ENCODE measurements at places on chromosomes 3 and 15.

GRCh38 chr3:113245761-113246161, 34.4 kb downstream of the BOC start:
- DNase-seq: no peak

GRCh38 chr3:139299261-139300132, 44.3 kb upstream of the MRPS22 start:
- DNase-seq: no peak

DNA sequence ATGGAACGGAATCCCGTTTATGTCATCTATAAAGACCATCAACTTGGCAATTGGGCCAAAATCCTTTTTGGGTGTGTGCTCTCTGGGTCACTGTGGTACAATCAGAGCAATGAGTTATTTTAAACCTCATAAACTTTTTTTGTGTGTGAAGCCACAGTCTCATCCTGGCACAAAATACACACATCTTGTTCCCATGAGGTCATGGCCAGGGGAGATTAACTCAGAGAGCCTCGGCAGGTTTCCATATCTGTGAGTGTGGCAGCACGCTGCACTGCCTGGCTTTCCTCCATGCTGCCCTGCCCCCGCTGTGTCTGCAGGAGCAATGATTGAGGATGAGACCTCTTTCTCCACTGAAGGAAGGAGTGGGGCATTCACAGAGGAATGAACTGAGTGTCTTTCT, 54.0 kb upstream of the DLG1 start:
- no peak for DNase-seq

DNA sequence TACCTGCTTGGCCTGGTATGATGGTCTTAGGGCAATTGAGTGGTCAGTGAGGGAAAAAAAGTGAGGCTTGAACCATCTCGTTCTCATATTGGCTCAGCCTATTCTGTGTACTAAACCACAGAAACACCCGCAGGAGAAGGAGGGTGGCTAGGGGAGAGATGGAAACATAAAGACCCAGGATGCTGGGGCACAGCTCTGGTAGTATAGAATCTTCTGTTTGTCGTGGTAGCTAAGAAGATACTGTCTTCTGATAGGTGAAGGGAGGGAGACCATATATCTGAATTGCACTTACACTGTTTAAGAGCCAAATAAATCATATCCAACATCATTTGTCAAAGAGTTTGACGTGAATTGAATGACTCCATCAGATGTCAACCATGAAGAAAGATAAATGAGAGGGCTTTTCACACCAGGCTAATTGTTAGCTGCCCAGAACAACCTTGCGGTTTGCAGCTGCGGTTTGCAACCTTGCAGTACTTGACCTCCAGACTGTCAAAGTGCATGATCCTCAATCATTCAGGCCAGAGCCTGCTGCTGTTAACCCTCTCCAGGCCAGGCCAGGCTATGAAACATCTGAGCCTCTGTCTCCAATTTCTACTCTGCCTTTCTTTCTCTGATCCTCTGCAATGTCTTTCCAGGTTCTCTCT, 40.9 kb upstream of the PIK3R4 start:
- DNase-seq: no peak

DNA sequence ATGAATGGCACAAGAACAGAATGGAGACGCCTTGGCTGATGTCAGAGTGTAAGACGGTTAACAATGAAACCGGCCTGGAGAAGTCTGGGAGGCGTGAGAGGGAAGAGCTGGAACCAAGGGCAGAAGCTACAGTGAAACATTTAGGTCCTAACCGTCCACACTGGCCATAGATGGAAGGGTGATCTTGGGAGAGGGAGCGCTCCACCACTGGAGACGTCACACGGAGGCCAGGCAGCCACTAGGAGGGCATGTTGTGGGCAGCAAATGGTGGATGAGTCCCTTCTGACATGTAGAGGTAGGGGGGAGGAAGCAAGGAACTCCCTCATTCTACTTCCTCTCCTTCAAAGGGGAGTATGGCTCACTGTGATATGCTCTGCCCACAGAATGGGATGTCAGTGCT, 23.8 kb downstream of the FEM1B start:
- no peak for DNase-seq

- no peak for DNase-seq
Observed at GRCh38 chr15:27869697-27870281, 229.3 kb downstream of the OCA2 start.

- no peak for DNase-seq
Observed at GRCh38 chr15:72992841-72993252, 59.4 kb upstream of the NEO1 start.

Data from stimulated activated CD4-positive, alpha-beta T cell treated with anti-CD3 and anti-CD28 coated beads, Interleukin-4, amount 100 ng/mL, for 48 hours (primary cell).